Activated CD8-positive, alpha-beta memory T cell treated with anti-CD3 and anti-CD28 coated beads for 1 hour (primary cell): ENCODE measurements at places on chromosomes 5 and 9.

DNA sequence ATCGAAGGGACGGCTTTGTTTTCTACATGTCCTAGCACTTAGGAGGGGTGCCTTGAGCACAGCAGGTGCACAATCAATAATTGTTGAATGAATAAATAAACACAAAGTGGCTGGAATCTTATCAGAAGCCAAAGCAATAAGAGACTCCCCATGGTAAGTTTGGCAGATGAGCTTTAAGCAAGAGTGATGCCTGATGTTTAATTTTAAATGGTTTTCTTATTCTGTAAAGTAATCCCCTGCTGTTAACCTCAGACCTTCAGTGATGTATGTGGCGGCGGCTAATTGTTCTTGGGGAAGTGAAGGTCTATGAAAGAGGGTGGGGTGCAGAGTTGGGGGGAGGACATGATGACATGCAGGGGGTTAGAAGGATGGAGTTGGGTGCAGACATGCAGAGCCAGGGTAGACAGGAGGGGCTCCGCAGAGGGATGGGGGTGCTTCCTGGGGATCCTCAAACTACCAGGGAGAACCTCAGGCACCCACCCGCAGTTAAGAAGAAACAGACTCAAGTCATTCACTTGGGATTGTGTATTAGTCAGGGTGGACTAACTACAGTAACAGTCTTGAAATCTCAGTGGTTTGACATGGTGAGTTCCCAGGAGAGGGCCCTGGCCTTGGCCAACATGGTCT lies 65.7 kb upstream of the SHB start:
- DNase-seq: no peak

DNA sequence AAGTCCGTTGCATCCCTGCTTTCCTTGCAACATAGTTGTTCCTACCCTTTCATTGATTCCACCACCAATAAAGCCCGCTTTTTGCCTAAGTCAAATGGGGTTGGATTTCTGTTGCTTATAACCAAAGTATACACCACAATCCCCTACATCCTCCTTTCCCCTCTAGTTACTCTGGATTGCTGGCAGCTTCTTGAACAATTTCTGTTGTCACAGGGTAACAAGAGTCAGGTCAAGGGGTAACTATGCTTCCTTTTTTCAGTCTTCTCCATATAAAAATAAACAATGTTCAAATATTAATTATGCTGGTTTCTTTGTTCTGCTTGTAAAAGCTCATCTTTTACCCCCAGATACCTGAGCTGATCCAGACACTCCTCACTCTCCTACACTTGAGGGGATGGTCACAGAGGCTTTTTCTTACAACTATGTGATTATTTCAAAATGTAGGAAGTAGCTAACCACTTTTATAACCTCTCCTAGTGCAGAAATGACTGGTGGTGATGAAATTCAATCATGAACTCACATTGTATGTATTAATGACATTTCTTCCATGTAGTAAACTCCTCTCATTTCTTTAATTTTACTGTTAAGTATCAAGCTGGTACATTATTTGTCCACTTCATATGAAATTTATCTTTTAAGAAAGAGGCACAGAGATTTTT lies 136.5 kb downstream of the SNX18 start:
- no peak for DNase-seq

DNA sequence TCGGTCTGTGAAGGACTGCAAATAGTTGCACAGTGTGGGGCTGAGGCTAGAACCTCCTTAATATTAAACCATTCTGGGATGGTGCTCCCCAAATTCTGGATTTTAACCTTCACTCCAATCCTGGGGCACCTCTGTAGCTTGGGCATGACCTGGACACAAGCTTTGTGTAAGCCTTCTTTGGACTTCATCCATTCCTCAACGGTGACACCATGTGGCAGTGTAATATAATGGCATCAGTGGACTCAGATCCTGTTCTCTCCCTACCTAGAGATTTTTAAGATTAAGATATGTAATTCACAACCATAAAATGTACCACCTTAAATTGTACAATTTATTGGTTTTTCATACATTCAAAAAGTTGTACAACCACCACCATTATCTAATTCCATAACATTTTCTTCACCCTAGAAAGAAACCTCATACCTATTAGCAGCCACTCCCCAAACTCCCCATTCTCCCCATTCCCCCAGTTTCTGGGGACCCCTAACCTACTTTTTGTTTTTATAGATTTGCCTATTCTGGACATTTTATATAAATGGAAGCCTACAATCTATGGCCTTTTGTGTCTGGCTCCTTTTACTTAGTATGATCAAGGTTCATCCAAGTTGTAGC lies 4.8 kb upstream of the PLGRKT start:
- DNase-seq: no peak

- DNase-seq: no peak
Measured at GRCh38 chr9:79685577-79685976, 113.8 kb downstream of the TLE4 start.

DNA sequence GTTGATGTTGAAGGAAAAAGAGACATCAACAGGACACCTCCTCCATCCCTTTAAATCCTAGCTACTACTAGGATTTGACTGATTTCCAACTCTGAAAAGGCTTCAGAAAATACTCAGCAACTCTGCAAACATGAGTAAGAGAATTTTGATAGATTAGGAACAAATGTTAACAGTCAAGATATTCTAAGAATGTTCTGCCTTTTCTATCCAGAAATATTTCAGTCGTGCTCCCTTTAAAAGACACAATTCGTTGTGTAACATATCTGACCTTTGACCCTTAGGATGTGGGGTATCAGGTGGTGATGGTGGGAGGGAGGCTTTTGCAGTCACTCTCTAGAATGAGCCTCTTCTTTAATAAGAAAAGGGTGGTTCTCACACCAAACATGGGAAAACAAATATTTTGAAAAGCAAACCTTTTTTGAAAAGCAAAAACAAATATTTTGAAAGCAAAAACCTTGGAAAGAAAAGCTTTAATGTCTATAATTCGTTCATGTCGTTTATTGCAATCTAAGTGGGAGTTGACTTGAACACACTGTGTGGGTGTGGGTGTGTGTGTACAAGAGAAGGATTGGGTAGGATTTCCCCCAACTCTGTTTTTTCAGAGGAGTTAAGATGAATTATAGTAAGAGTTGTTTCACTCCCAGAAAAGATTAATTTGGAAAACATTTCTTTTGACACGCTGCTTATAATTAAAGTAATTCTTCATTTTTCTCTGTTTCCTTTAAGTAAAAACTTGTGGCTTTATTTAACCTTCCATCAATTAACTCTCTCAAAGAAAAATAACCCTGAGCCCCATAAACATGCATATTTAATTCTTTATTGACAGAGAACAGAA lies 152.8 kb downstream of the TMEM167A start:
- DNase-seq: no peak

DNA sequence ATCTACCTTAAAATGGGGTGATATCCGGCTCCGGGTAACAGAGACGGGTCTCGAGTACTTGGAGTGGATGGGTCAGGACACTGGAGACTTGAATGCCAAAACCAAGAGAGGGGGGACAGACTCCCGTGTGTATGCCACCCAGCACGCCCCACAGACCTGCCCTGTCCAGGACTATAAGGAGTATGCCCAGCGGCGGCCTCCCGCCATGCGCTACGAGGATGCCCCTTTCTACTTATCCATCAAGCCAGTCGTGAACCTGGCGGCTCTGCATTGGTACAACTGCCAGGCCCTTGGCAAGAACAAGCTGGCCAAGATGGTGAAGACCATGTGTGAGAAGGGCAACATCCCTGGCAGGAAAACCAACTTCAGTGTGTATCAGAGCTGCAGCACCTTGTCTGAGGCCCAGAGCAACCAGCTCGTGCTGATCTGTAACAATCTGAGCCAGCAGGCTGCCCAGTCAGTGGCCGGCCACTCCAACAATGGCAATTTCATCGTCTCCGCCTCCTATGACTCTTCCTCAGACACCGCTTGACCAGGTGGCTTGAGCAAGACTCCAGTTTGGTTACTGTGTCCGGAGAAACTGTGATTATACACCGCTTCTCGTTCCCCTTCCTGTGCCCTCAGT lies 99.4 kb downstream of the INIP start:
- no peak for DNase-seq

- no peak for DNase-seq
Measured at GRCh38 chr5:154086641-154087040, 47.9 kb downstream of the MFAP3 start.

DNA sequence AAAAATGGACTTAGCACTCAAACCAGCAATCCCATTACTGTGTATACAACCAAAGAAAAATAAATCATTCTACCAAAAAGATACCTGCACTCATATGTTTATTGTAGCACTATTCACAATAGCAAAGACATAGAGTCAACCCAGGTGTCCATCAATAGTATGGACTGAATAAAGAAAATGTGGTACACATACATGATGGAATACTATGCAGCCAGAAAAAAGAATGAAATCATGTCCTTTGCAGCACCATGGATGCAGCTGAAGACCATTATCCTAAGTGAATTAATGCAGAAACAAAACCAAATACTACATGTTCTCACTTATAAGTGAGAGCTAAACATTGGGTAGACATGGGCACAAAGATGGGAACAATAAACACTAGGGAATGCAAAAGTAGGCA lies 236.8 kb upstream of the POU5F2 start:
- DNase-seq: no peak

- no peak for DNase-seq
Measured at GRCh38 chr9:15485836-15486666, 24.7 kb downstream of the PSIP1 start.

DNA sequence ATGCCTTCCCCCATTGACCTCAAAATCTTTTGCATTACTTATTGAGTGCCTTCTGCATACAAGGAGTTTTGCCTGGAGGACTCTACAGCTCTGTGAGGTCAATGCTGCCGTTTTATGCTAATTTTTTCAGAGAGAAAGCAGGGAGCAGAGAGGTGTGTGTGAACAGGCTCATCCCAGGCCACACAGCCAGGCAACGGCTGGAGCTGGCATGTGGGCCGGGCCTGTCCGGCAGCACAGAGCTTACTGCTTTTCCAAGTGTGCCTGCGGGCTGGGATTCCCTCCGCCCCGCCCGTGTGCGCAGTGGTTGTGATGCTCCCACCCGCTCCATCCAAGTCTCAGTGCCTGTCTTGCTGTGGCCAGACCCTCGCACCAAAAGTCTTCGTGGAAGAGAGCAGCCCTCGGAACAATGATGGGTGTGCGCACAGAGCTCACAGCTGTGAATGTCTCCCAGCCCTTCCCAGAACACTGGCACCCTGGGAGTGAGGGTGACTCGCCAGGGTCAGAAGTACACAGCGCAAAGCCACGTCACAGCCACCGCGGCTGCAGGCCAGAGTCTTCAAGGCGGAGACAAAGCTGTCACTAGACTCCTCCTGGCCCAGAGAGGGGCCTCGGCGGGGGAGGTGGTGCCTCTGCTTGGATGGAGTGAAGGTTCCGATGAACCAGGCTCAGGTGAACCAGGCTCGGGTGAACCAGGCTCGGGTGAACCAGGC lies 82.8 kb downstream of the COL5A1 start:
- no peak for DNase-seq

GRCh38 chr5:53985796-53986195 lies 324.6 kb downstream of the ARL15 start:
- DNase-seq: no peak

- no peak for DNase-seq
Measured at GRCh38 chr5:179816401-179816795, 4.3 kb upstream of the SQSTM1 start.

- no peak for DNase-seq
Measured at GRCh38 chr9:113504725-113505590, 41.4 kb downstream of the RGS3 start.

DNA sequence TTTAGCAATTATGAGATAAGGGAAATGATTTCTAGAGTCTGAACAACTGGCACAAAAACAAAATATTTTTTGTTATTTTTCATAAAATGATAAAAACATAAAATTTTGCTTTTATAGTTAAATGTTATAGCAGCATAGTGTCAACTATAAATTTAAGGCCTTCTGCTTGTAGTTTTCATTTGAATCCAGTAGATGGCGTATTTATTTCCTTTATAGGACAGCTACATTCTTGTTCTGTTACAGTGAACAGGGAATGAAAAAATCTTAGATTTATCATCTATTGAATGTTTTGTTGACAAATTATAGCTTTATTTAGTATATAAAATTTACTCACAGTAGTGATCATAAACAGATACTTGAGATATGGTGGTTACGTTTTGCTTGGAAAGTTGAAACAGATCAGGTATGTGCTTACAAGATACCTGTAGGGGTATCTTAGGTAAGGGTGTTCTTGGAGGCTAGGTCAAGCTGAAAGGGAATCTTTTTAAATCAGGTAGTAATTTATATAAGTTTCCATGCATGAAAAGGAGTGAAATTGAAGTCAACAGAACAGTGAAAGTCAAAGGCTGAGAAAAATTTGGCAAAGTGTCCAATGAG lies 239.3 kb upstream of the GRIN3A start:
- DNase-seq: no peak

DNA sequence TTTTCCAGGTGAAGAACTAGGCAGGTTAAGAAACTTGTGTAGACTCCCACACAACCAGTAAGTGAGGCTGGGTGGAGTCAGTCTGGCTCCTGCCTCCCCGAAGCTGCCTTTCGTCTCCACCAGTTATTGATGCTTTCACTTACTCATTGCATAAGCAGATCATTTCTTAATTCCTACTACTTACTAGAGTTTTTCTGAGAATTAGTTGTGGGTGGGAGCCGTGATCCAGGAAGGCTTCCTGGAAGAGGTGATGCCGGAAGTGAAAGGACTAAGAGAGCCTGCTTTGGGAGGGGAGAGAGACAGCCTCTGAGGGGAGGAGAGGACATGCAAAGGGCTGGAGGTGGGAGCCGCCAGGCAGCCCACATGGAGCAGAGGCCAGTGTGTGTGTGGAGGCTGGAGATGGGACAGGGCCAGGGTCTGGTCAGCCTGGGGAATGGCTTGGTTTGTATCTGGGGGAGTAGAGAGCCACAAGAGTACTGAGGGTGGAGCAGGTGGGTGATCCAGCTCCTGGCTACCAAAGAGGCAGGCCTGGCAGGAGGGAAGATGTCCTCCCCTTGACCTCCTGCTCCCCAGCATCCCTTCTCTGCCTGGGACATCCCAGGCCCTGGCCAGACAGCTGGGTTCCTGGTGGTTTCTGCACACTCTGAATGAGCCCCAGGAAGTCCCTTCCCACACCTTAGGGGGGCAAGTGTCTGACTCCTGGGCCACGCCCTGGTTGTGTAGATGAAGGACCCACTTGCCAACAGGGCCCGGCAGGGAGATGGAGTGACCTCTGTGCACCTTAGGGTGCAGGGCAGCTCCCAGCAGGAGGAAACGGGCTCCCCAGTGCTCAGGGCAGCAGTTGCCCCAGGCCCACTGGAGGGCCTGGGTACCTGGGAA lies 12.2 kb upstream of the CARD19 start:
- DNase-seq: no peak

- no peak for DNase-seq
Measured at GRCh38 chr9:16519001-16519400, 351.5 kb downstream of the BNC2 start.

DNA sequence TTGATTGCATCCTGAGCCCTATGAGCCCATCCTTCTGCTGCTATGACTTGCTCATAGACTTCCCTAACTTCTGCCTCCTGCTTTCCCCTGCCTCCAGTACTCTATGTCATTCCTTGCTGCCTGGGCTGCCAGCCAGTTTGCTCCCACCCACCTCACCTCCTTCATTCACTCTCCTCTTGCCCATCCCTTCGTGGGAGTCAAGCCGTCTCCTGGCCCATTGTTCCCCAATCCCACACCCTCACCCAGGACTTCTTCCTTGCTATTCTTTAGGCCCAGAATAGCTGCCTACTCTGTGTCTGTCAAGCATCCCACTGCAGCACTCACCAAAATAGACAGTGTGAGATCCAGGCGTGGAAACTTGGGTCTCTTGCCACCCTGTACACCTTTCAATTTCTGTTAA lies 131.0 kb downstream of the RASGRF2 start:
- no peak for DNase-seq

- no peak for DNase-seq
Measured at GRCh38 chr9:14030375-14031059, 283.4 kb downstream of the NFIB start.

GRCh38 chr5:103539376-103540330 lies 22.9 kb downstream of the NUDT12 start:
- no peak for DNase-seq

- DNase-seq: no peak
Measured at GRCh38 chr5:135245521-135246499, 153.2 kb downstream of the MACROH2A1 start.
